ENCODE measurements at places on chromosomes 6 and 20.

DNA sequence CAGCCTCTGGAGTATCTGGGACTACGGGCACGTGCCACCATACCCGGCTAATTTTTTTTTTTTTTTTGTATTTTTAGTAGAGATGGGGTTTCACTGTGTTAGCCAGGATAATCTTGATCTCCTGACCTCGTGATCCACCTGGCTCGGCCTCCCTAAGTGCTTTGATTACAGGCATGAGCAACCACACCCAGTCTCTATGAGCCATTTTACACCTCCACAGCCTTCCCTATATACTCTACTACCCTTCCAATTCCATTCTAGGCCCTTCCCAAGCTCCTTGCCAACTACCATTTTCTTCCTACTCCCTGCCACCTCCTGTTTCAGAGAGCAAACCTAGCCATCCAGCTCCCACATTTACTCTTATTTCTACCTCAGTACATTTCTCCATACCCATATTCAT, 7.7 kb upstream of the HLA-DMA start:
- no peak for DNase-seq

DNA sequence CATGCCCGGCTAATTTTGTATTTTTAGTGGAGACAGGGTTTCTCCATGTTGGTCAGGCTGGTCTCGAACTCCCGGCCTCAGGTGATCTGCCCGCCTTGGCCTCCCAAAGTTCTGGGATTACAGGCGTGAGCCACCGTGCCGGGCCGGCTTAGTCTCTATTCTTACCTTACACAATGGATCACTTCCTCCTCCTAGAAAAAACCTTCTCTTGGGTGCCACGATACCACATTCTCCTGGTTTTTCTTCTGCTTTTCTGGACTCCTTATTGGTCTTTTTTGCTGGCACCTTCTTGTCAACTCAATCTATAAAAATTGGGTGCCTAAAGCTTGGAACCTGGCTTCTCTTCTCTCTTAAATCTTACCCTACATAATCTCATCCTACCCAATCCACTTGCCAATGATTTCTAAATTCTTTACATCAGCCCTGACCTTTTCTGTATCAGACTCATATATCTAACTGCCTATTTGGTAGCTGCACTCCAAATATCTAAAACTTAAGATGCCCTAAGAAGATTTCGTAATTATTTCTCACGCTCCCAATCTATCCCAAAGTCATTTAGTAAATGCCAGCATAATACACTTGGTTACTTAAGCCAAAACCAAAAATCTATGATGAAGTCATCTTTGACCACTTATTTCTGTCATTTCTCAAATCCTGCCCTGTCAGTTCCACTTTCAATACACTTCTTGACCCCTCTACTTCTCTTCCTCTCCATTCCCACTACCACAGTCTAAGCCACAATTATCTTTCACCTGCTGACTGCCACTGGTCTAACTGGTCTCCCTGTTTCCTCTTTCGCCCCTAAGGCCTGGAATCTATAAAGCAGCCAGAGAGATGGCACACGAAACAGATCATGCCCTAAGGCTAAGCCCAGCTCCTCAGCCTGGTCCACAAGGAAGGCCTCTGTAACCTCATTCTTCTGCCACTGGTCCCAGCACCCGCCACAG, 43.2 kb downstream of the ELMO2 start:
- no peak for DNase-seq

- no peak for DNase-seq
Measured at GRCh38 chr6:42805297-42805861, 23.5 kb downstream of the BICRAL start.

DNA sequence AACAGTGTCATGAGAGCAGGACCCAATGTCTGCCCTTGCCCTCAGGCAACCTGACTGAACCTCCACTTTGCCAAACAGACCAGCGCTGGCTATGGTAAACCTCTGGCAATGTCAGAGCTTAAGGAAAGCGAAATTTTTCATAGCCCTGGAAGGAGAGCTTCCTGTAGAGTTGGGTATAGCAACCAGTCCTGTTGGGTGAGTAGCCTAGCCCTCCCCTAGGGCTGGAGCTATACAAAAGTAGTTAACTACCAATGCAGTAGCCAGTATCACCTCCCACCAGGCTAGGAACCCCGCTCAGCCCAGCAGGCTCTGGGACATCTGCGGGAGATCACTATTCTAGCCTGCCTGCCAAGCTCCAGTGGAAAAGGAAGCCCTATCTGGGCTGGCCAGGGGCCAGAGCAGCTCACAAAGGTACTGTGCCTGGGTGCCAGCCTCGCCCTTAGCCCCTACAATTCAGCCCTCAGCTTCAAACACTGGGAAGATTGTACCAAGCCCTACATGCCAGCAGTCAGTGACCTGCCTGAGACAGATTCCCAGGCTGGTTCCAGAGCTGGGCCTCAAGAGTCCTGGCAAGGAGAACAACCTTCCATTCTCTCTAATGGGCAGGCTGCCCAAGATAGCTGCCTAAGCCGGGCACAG, 7.9 kb downstream of the WFDC3 start:
- DNase-seq: no peak

DNA sequence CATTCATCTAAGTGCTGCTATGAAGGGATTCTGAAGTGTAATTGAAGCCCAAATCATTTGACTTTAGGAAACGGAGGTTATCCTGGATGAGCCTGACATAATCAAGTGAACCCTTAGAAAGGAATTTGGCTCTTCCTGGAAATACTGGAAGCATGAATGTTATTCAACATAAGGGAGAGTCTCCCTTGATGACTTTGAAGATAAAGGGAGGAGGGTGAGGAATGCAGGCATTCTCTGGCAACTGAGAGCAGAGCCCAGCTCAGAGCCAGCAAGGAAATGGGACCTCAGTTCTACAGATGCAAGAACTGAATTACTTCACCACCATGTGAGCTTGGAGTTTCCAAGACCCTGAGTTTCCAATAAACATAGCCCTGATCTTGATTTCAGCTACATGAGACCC, 168.2 kb downstream of the DLL1 start:
- no peak for DNase-seq

DNA sequence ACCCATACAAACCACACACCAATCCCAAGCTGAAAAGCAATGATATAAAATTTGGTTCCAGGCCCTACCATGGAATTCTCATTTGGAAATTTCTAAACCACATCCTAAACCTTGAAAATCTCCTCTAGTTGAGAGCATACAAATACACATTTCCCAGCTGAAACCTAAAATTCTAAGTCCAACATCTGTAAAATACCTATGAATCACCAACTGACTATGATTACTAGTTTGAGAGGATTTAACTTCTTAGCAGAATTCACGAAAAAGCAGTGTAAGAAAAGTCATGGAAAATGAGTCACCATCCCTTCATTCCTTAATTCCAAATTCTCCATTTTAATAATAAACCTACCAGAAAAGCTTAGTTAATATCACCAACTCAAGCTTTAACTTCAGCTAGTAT, 15.4 kb downstream of the RANBP9 start:
- no peak for DNase-seq

DNA sequence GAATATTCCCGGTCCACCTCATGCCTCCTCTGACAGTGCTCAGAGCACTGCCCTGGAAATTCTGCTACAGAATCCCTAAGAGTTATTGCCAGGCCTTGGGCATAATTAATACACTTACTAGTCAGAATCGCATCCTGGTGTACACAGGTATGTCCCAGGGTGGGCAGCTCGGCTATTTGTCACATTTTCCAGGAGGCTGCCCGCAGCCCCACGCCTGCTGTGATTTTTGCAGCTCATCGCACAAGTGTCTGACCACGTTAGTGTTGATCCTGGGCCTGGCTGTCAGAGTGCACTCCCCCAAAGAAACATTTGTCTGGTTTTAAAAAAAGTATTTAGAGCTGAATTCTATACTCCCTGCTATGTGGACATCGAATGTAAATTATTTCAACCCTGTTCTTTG, 105.4 kb downstream of the CD83 start:
- DNase-seq: no peak

DNA sequence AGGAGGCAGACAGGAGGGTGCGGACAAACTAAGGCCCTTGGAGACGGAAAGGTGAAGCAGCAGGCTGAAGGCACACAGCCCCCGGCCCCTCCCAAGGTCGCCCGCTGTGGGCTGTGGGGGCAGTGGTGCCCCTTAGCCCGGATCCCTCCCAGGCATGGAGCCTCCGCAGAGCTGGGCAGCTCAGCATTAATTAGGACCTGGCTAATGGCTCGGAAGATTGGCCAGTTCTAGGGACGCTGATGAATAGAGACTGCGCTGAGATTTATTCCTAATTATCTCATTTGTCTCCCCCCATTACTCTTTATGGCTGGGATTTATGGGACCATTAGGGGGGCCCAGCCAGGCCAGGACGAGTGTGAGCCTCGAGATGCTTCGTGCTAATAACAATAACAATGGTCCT, 20.4 kb downstream of the MDFI start:
- no peak for DNase-seq

DNA sequence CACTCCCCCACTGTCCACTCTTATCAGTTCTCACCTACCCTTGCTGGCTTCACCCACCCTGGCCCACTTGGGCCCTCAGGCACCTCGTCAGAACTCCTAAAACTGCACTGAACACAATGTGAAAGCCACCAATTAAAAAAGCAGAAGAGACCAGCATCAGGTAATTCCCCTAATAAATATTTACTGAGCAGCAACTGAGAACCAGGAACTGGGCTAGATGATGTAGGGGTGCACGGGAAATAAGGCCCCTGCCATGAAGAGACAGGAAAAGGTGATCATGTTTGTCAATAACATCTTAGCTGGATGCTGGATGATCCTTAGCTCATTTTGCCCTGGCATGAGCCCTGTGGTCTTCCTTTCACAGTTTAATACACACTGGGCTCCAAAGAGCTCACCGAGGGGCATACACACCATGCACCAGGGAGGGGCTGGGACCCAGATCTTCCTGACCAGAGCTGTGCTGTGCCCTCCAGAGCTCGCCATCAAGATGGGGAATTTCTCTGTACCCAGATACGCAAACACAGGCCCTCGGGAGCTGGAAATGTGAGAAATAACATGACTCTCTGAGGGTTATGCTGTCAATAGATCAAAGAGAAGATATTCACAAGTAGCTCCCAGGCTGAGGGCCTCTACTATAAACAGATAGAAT, 113.6 kb upstream of the SLC22A16 start:
- no peak for DNase-seq

DNA sequence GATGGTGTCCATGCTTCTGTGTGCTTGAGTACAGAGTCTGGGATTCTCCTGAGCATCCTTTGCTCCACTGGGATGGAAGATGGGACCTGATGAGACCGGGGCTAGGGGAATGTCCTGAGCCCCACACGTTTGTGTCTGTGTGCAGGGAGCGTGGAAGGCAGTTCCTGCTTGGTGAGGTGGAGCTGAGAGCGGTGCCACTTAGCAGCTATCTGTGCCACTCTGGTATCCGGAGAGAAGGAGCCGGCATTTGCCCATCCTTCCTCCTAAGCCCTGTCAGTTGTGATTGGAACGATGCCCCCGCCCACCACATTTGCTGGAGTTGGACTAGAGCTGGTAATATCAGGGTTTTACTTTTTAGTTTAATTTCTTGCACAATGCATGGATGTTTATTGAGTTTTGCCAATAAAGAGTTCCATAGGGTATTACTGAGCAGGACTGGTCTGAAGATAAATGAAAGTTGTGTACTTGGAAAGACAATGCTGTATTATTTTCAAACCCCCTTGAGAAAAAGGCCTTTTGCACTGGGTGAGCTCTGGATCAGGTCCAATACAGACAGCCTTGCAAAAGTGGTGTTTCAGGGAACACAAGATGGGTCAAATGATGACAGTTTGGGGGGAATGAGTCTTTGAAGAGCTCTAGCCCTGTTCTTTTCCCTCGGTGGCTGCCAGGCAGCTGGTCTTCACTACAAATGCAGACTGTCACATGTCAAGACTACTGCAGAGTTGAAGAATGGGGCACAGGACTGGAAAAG, 130.8 kb downstream of the SYCP2 start:
- no peak for DNase-seq

- no peak for DNase-seq
Measured at GRCh38 chr6:29537714-29538403, 21.7 kb downstream of the UBD start.

- no peak for DNase-seq
Measured at GRCh38 chr20:10925767-10926166, 252.0 kb upstream of the JAG1 start.

DNA sequence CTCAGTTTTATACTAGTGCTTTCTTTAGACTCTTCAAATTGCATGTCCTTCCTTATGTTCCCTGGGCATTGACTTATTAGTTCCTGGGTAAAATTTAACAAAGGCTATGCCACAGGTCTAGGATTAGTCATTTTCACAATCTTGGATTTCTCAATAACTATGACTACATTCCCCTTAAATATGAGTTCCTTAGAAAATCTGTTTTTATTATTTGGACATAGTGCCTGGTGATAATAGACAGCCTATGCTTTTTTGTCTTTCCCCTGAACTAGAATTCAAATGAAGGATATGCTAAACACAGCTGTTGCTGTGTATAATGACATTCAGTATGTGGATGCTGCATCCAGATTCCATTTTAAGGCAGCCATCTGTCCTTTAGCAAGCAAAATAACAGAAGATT, 1252.8 kb upstream of the GJE1 start:
- DNase-seq: no peak

- DNase-seq: no peak
Measured at GRCh38 chr6:39378175-39378959, 55.9 kb upstream of the KCNK16 start.

GRCh38 chr20:5077761-5078387, 41.9 kb downstream of the PCNA start:
- peak; percentile 27 for DNase-seq

DNA sequence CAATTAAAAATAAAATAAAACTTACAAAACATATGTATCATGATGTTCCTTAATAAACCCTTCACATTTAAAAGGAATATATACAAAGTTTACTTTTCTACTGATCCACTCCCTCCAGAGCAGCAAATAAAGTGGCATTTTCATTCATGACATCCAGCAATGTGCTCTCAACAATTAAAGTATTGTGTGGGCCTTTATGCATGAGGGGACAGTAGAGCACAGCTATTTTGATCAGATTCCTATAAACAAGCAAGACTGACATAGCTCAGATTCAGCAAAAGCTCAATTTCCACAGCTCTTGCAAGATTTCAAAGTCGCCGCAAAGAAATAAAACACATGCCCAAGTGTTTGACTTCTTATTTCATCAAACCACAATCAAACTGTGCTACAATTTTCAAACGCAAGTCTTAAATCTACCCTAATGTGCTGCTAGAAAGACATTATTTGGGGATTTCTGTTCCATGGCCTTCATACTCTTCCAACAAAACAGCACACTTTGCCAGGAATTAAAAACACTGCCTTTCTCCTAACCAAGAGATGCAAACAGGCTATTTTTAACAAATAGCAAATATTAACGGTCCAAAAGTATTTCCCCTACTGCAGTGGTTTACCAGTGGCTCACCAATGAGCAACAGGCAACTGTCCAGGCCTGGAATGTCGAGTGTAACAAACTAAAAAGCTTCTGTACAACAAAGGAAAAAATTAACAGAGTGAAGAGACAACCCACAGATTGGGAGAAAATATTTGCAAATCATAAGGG, 52.3 kb downstream of the MBOAT1 start:
- no peak for DNase-seq
